ENCODE measurements at places on chromosomes 5 and 9.

DNA sequence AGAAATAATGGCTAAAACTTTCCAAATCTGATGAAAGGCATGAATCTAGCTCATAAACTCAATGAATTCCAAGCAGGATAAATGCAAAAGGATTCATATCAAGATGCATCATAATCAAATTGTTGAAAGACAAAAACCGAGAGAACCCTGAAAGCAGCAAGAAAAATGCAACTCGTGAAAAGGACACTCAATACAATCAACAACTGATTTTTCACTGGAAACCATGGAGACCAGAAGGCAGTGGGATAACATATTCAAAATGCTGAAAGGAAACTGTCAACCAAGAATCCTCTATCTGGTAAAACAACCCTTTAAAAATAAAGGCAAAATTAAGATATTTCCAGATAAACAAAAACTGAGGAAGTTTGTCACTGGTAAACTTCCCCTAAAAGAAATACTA lies 9.5 kb downstream of the FBXL17 start:
- no peak for DNase-seq

- no peak for DNase-seq
Observed at GRCh38 chr5:178432421-178433272, 157.5 kb downstream of the COL23A1 start.

- no peak for DNase-seq
Observed at GRCh38 chr5:117357886-117358285, 783.3 kb upstream of the SEMA6A start.

DNA sequence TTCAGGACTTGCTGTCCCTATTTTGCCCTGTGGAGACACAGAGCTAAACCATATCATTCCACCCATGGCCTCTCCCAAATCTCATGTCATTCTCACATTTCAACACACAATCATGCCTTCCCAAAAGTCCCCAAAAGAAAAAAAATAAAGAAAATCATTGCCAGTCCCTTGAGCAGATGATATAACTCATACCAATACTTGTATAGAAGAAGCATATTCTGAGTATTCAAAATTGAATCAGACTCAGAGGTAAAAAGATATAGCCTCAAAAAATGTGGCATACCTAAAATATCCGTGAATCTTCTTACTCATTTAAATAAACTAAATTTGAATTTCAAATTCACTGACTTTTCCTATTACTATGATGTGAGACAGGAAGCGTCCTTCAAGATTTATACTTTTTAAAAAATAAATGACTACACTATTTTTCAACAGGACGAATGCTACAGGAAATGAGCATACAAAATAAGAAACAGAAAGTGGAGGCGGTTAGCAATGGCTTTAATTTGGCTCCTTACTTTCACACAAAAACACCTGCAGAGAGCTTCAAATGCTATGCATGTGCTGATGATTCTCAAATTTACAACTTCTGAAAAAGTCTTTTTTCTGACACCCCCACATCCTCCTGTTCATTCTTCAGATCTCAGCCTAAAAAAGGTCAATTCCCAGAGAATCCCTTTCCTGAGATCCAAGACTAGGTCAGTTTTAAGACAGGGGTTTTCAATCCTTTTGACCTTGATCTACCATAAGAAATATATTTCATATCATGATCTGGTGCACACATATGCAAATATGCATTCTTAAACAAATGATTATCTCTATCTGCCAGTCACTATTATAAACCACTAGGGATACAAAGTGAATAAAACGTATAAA lies 39.6 kb upstream of the DMXL1 start:
- DNase-seq, result no peak

DNA sequence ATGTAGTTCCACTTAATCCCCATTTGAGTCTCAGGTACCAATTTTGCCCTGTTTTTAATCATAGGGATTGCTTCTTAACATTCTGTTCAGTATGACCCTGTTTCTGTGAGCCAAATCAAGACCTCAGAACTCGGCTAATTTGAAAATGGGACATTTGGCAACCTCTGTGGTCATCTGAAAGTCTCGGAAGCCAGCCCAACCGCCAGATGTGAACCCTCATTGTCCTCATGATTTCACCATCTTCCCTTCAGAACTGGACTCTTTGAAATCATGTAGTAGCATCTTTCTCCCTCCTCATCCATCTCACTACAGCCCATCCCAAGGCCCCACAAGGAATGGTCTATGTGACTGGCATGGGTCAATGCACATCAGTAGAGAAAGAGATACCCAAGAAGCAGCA lies 88.9 kb downstream of the S1PR3 start:
- no peak for DNase-seq

DNA sequence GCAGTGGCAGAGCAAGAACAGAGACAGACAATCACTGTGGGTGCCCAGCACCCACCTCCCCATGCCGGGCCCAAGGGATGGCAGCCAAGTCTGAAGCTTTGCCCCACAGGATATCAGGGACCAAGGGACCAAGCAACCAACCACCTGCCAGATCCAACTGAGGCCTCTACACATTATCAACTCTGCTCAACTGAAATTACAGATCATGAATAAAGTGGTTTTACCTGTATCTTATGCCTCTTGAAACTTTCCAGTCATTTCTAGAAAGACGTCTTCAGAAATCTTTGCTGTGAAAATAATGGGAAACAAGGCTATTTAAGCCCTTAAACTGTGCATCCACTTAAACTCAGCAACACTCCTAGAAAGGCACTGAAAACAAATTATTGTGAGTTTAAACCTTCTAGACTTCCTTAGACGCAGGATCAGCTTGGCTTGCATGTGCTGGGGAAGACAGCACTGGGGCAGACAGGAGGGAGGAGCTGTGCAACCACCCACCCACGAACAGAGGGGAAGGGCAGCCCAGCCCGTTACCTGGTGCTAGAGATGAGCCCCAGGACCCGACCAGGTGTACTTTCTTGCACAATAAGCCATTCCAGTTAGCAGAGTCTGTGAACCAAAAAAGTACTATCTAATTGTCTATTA lies 80.0 kb downstream of the SEMA4D start:
- no peak for DNase-seq

DNA sequence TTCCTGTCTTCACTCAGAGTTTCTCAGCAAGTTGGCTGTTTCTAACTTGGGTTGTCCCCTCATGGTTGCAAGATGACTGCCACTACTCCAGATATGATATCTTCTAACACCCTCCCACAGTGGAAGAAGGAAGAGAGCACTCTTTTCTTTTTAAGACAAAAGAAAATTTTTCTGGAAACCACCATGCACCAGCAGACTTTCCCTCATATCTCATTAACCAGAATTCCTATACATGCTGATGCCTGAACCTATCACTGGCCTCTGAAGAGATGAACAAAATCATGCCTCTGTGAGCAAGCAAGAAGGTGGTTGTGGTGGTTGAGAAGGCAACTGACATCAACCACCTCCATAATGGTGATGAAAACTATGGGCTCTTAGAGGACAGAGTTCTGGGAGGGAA lies 56.8 kb downstream of the FEM1C start:
- DNase-seq, result no peak

GRCh38 chr5:6961837-6962635 lies 248.8 kb downstream of the TENT4A start:
- DNase-seq, result no peak

All from fibroblast of skin of left quadriceps (primary cell).